ENCODE measurements at places on chromosomes 1 and 21.

DNA sequence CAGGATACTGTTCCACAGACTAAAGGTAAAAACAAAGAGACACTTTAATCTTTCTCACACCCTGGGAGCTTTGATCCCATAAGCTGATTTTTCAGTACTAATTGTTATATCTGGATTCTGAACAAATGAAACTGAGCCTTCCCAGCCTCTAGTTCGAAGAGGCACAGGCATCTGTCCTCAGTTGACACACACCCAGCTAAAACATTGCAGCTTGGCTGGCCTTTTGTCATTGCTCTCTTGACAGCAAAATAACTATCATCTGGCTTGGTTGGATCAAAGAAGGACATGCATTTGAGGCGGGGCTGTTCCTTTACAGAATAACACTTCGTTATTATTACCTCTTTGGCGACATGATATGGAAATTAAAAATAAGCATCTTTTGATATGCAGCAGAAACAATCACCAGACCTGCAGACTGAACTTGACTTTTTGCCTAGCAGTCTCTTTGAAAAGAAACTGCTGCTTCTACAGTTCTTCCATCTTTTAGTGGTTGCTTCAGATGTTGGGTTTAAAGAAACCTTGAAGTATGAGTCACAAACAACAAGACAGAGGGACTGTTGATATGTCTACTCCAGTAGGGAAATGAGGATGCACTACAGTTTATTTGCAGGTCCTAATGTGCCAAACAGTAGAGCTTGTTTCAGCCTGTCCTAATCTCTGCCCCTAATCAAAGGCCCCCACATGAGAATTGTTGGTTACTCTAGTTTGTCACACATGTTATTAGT lies 166.5 kb downstream of the TPR start:
- DNase-seq: no peak

DNA sequence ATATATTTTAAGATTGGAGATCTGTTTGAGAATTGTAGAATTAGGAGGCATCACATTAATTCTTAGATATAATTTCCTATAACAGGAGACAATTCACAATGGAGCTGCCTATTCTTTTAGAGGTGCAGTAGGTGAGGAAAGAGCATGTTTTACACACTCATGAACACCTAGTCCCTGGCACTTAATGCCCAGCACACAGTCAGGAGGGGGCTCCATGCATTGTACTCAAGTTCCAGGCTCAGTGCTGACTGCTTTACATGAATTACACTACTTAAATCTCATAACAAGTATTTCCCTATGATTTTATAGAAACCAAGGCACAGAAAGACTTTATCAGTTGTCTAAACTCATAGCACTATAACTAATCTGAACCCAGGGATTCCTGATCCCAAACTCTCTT lies 360 bp upstream of the GBP3 start:
- DNase-seq: no peak

GRCh38 chr1:166944186-166944967 lies 31.0 kb downstream of the ILDR2 start:
- DNase-seq: no peak

DNA sequence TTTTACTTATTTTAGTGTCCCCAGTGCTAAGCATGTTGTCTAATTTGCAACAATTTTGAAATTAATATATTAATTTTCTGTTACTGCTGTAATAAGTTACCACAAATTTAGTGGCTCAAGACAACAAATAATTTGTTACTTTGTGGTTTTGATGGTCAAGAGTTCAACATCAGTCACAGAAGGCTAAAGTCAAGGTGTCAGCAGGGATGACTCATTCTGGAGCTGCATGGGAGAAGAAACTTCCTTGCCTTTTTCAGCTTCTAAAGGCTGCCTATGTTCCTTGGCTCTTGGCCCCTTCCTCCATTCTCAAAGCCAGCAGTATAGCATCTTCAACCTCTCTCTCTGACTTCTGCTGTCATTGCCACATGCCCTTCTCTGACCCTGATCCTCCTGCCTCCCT lies 271.8 kb downstream of the HLX start:
- no peak for DNase-seq

GRCh38 chr1:152933196-152933595 lies 13.8 kb upstream of the SPRR5 start:
- DNase-seq: no peak

- no peak for DNase-seq
These were observed 5.0 kb upstream of the ACOT11 start for GRCh38 chr1:54542962-54543539.

DNA sequence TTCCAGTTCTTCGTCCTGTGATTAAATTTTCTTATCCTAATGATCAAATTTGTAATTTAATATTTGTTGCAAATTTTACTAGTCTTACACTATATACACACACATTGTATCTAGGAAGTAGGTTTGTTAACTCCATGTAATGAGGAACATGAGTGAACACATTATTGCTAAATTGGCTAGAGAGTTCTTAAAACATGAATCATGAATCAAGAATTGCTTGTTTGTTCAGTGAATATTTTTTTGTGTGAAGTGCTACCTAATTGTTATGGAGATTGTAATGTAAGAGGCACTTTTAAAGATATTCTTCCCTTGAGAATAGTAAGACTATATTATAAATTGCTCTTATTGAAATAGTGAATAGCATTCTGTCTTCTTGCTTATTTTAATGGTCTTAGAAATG lies 4.6 kb downstream of the GPSM2 start:
- DNase-seq: no peak

DNA sequence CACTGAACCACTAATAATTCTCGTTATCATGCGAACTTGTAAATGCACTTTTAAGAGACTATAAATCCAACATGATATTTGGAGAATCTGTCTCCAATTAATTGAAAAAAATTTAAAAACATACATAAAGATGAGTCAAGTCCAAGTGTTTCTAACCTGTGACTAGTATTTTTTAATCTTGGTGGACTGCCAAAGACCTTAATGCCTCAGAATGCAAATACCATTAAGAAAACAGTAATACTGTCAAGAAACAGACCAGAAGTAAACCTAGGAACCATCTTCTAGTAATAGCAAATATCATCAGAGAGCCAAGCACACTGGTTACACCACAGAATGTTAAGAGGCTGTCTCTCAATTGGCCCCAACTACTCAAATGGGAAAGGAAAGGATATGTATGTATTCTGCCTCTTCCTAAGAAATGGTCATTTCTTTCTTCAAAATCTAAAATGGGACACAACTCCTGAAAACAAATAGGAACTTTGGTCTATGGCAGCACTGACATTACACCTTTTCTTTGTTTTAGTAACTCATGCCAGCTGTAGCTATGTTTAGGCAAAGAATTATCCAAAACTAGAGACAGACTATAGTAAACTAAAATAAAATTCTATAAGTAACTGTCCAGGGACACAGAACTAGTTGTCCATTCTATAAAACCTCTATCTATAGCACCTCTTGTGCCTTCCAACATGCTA lies 15.8 kb downstream of the SCYL3 start:
- DNase-seq: no peak

GRCh38 chr1:167748906-167749305 lies 27.1 kb downstream of the MPZL1 start:
- DNase-seq: no peak

GRCh38 chr1:78619446-78619802 lies 824 bp upstream of the IFI44L start:
- DNase-seq: no peak

- no peak for DNase-seq
These were observed 18.8 kb upstream of the SCCPDH start for GRCh38 chr1:246705368-246705767.

DNA sequence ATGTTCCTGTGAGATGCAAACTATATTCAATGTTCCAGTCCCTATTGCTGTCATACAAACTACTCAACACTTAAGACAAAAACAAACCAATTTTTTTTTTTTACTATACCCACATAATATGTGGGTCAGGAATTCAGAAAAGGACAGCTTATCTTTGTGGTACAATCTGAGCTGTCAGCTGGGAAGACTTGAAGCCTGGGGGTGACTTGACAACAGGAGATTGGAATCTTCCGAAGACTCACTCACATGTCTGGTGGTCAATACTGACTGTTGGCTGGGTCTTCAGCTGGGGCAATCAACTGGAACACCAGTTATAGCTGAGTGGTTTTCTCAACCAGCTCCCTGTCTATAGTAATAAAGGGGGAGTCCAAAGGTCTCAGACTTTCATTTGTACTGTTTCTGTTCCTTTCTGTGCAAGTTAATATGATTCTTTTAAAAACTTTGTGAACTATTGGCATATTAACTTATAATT lies 81.7 kb upstream of the ATP1B1 start:
- DNase-seq: no peak

DNA sequence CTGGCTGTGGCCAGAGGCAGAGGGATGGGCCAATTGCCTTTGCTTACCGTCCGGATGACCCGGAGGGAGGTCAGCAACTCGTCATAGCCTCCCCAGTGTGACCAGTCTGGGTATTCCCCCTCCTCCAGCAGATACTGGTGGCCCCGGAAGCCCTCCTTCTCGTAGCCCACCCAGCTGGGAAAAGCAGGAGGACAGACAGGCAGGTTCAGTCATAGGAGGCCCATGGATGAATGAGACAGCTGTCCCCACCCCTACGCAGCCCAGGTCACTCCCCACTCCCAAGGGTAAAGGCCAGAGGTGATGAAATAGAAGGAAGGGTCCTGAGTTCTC lies 16.8 kb downstream of the CRYBG2 start:
- DNase-seq: no peak

GRCh38 chr1:64983110-64983509 lies 16.8 kb upstream of the JAK1 start:
- DNase-seq: no peak

GRCh38 chr1:154386643-154387352 lies 18.3 kb upstream of the IL6R start:
- no peak for DNase-seq

- DNase-seq: no peak
These were observed 7.7 kb downstream of the POMGNT1 start for GRCh38 chr1:46190539-46190938.

DNA sequence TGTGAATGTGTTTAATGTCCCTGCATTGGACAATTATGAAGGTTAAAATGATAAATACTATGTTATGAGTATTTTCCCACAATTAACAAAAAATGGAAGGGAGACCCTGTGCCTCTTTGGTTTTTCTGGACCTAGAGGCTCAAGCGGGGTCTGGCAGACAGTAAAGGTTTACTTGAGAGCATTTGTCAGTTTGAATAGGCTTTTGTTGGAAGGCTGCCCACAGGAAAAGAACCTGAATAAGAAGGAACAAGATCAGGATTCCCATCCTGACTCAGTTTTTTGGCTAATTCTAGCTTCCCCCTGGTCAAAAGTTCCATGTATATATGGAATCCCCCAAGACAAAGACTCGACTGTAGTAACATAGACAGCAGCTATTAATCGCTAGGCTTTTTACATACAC lies 150.9 kb upstream of the JUN start:
- no peak for DNase-seq

DNA sequence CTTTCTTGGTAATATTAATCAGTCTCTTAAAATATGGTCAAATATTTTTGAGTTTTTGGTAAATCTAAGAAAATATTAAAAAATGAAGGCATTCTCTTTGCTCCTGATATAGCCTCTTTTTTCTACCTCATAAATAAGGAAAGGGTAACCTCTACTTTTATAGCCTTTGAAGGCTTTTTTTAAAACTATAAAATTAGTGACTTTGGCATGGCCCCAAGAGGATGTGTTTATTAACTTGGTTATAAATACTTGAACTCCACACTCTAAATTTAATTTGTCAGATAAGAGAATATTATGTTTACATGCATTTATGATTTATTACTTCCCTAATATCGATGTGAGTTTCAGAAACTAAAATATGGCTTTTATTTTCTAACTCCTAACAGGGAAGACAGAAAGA lies 60.3 kb downstream of the LMO4 start:
- no peak for DNase-seq

DNA sequence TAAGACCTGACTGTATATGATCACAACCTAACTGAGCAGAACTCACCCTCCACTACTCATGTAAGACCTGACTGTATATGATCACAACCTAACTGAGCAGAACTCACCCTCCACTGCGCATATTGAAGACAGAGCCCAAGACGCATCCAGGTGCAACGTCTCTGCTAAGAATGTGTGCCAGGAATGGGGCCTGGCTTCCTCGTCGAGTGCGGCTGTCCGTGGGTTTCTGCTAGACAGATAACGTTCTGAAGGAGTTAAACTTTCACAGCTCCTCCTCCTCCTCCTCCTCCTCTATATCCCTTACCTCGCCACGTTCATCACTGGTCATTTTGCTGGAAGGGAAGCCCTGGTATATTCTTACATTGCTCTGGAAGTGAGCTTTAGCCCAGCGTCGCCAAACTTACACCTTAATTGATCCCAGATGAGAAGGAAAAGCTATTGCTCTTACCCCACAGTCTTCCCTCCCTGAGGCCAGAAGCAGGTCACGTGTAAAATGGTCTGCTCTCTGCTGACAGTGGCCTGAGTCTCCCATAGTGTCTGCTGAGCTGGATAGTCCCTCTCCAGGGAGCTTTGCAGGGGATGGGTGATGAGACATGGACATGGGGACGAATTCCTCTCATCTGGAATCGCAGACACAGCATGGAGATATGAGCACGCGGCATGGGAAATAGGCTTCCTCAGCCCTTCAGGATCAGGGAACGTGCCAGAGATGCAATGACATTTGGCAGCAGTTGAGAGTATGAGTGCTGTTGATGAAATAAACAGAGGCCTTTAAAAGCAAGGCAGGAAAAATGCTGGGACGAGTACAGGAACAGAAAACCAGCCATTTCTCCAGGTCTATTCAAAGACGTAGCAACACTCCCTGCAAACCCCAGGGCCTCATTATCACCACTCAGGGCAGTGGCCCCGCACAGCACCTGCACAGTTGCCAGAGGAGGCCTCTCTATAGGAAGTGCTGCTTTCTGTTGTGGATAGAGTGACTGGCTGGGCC lies 528.1 kb downstream of the KIF26B start:
- DNase-seq: no peak

DNA sequence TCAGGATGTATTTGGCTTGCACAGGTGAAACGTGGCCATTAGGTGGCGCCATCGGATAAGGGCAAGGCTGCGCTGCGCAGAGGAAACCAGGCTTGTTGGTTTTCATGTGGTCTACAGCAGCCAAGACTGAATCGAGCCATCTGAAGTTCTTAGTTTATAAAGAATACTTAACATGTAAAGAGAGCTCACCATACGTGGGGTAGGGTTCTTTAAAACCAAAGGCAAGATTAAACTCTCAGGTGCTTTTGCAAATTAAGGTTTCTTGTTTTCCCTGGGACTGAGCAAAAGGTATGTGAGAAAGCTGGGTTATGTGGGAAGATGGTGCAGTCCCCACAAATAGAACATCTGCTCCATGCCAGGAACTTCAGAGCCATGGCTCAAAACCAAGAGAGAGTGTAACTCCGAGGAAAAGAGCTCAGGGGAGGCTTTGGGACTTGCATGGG lies 9.3 kb downstream of the MASP2 start:
- peak; percentile 66 for DNase-seq

DNA sequence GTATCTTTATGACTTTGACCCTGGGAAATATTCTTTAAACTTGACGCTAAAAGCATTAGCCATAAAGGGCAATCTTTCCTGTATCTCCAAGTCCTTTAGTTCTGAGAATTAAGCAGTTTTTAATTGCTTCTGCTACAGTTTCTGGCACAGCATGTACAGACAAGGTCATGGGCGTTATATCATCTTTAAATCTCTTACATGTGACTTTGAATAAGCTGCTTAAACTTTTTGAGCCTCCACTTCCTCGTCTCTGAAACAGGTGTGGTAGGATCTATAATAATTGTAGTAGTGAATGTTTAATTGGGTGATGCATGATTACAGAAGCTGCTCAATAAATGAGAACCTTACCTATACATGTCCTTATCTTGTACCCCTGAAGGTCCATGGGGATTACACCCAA lies 153.4 kb downstream of the PLA2G4A start:
- DNase-seq: no peak

- no peak for DNase-seq
These were observed 2.2 kb downstream of the CACNA1E start for GRCh38 chr1:181485287-181486097.

- DNase-seq: no peak
These were observed 114.1 kb downstream of the TNR start for GRCh38 chr1:175629318-175629694.
